ENCODE measurements at places on chromosomes 2 and 18. TPM values are rescaled to one million over a fixed set of nuclear protein-coding genes. Genes with fewer than 3 reads are reported as not detected.

FHOD3 gene
- not detected for total RNA-seq

DNA sequence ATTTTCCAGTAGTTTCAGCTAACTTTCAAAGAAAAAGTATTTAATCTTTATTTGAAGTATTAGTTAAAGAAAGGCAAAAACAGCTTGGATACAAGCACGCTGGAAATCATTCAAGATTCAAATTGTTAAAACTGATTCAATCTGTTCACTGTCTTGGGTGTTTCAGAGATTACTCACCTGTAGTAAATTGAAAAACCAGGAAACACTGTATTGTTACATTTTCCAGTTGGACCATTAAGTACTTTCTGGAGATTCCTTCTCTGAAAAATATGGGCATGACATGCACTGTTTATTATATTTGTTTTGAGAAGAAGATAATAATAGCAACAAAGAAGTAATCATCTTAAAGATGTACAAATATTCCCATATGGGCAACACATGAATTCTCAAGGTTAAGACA, 196.1 kb downstream of the UBE2E3 start:
- peaks cover 49% of the 10 kb centered on the region for H3K4me1 ChIP-seq
- H3K27ac ChIP-seq = no peak overlapping the region
- peaks cover 5% of the 10 kb centered on the region for H3K36me3 ChIP-seq
- no peak for DNase-seq

DNA sequence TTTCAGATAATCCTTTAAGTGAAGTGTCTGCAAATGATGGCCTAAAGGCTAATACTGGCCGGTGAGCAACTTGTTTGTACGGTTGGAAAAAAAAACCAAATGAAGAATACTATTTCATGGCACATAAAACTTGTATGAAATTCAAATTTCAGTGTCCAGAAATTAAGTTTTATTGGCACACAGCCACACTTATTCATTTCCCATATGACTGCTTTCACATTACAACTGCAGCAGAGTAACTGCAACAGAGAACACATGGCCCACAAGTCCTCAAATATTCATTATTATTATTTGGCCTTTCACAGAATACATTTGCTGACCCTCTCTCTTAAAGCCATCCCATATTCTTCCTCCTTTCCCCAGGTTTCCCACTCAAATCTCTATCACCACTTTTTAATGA, 1268.6 kb downstream of the LRP1B start:
- H3K27ac ChIP-seq = no peak overlapping the region
- no peaks in the 10 kb centered on the region for H3K4me1 ChIP-seq
- no peak overlapping the region for H3K4me3 ChIP-seq
- H3K27me3 ChIP-seq = no peaks in the 10 kb centered on the region

DNA sequence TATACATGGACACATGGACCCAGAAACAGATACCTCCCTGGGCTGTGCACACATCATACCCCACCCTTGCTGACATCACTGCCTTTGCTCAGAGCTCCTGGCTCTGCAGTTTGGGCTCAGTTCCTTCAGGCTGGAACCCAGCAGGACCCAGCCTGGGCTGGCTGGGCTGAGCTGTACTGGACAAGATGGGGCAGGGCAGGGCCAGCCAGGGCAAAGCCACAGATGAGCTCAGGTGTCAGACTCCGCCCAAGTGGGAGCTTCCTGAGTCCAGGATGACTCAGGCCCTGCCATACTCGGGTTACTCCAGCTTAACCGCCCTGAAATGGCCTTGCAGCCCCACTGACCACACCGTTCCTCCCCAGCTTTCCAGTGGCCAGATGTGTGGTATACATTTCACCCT, 284.9 kb downstream of the OSR1 start:
- no peak for DNase-seq
- no peaks in the 10 kb centered on the region for H3K27me3 ChIP-seq
- no peak overlapping the region for H3K4me3 ChIP-seq
- no peaks in the 10 kb centered on the region for H3K4me1 ChIP-seq
- H3K36me3 ChIP-seq = no peaks in the 10 kb centered on the region
- no peak overlapping the region for H3K27ac ChIP-seq

DNA sequence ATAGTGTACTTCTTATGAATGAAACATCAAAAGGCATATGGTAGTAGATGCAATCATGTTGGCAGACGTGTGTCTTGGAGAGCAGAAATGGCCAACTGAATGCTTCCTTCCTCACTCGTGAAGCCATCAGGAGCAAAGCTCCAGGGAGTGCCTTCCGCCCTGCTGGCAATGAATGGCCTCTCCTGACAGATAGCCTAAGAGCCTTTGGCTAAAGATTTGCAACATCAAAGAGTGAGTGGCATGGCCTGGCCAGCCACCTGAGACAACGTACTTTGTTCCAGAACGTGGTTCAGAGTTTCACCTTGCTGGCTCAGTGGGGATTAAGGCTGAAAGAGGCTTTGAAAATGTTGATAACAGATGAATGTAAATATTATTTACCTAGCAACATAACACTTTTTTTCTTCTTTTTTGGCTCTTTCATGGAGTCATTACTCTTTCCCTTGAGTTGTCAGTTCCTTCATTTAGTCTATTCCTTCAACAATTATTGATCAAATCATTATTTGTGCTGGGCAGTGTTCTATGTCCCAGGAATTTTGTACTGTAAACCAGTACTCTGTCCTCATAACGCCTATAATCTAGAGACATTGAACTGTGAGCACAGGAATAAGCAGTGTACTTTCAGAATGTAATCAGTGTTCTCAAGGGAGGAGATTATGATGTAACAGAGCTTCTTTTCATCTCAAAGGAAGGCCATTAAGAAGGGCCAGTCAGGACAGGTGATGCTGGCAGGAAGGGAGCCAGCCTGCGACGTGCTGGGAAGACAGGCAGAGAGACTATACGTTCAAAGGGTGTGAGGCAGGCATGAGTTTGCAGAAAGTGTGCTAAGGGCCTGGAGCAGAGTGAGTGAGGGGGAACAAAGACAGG, 59.4 kb upstream of the SH3RF3 start:
- H3K27ac ChIP-seq = no peak overlapping the region
- peaks cover 4% of the 10 kb centered on the region for H3K27me3 ChIP-seq
